ENCODE measurements at places on chromosomes 1 and 21. TPM values are rescaled to one million over a fixed set of nuclear protein-coding genes. Genes with fewer than 3 reads are reported as not detected.

Gene ZBTB8OS
- total RNA-seq: 41.1 TPM

Gene CLDN19
- not detected for total RNA-seq

Gene SPRR1B
- total RNA-seq: not detected

Gene TEKT2
- total RNA-seq: not detected

Gene TMPRSS3
- not detected for total RNA-seq

Gene MASP2
- not detected for total RNA-seq

Gene ASTN1
- total RNA-seq: not detected

Gene TMPRSS15
- total RNA-seq: not detected

Gene PLEKHN1
- 0.38 TPM for total RNA-seq

Gene PLA2G4A
- 4.1 TPM for total RNA-seq

Gene SELENBP1
- total RNA-seq: 11.1 TPM

Gene FMO2
- 0.24 TPM for total RNA-seq

Gene TFF1
- total RNA-seq: not detected
